ENCODE measurements at places on chromosomes 16 and 17. TPM values are rescaled to one million over a fixed set of nuclear protein-coding genes. Genes with fewer than 3 reads are reported as not detected.

GRCh38 chr16:17078931-17079631 lies 391.7 kb downstream of the XYLT1 start:
- no peak for DNase-seq

- peak; percentile 94 for DNase-seq
These were observed 18.6 kb downstream of the FLOT2 start for GRCh38 chr17:28878981-28879380.

Gene KRTAP4-4
- not detected for total RNA-seq

Gene OR4D1
- total RNA-seq, result 0.22 TPM

DNA sequence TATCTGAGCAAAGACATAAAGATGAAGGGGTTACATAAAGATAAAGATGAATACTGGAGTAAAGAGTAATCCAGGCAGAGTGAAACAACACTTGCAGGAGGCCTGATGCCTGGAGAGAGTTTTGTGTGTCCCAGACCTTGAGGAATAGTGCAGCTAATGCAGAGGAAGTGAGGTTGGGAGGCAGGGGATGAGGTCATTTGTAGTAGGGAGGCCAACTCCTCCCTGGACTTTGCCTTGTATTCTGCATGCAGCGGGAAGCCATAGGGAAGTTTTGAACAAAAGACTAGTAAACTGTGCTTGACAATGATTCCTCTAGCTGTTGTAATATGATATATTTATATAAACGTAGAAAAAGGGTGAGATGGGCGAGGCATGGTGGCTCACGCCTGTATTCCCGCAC lies 356.6 kb downstream of the KCNJ2 start:
- no peak for DNase-seq

- DNase-seq, result no peak
These were observed 221.8 kb upstream of the CDH5 start for GRCh38 chr16:66144641-66145040.

Gene CCL14
- not detected for total RNA-seq

Gene SPIRE2
- 8.2 TPM for total RNA-seq

Gene CSH1
- 0.30 TPM for total RNA-seq

Gene TNFRSF17
- not detected for total RNA-seq

DNA sequence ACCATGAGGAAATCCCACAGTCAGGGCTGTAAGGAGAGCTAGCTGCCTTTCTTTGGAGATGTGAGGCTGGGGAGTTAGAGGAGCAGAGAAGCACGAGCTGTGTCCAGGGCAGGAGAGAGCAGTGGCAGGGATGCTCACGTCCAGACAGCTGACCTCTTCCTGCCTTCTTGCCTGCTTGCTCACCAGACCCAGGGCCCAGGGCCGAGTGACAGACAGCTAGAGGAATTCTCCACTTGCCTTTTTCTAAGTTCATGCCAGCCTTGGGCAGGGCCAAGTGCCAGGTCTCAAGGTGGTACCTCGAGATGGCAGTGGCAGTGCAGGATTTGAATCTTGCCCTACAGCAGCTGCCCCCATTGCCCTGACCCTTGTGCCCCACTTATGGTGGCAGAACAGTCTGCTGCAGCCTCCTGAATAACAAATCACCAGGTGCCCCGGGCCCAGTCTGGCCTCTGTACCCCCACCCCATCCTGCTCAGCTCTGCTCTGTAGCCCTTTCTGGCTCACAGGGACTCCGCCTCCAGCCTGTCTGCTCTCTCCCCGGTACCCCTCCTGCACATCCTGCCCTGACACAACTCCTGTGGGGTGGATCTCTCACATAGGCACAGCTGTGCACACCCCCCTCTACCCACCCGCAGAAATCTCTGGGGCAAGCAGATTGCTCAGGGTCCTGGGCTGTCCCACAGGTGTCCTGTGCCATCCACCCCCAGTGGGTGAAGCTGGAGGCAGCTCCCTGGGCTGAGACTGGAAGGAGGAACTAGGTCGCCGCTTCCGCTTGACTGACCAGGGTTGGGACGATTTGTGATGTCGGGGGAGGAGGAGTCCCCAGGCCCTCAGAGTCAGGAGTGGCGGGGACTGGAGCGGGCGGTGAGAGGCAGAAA lies 25.9 kb downstream of the GRIN2C start:
- no peak for DNase-seq

Gene ABCA9
- total RNA-seq, result not detected

GRCh38 chr16:65125322-65125721 lies 3.5 kb upstream of the CDH11 start:
- no peak for DNase-seq

- no peak for DNase-seq
These were observed 30.4 kb upstream of the DHX8 start for GRCh38 chr17:43453331-43453812.

Gene ZNF821
- total RNA-seq, result 16.8 TPM

GRCh38 chr16:5450409-5451104 lies 353.0 kb upstream of the EEF2KMT start:
- DNase-seq, result peak; percentile 51

DNA sequence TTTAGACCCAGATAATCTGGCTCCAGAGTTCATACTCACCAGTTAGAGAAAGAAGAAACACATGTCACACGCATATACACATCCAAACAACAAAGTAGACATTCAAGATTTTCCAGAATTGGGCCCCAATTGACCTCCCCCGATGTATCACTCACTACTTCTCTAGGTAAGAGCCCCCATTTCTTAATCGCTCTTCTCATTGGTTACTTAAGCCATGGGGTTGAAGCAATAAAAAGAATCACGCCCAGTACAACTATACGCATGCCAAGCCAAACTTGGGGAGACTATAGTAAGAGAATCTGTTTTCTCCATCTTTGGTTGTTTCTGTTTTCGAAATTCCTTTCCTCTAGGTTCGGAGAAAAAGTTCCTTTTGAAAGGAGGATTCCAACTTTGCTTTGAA lies 565 bp downstream of the DDX52 start:
- peak; percentile 23 for DNase-seq

- DNase-seq, result no peak
These were observed 11.0 kb upstream of the CAPNS2 start for GRCh38 chr16:55555436-55555835.

GRCh38 chr16:84914273-84914672 lies 94.5 kb downstream of the CRISPLD2 start:
- DNase-seq, result no peak

Gene UBE2I
- 80.2 TPM for total RNA-seq

Gene CACNG1
- total RNA-seq, result not detected

- peak; percentile 33 for DNase-seq
These were observed 622 bp downstream of the TOM1L2 start for GRCh38 chr17:17971431-17972125.

DNA sequence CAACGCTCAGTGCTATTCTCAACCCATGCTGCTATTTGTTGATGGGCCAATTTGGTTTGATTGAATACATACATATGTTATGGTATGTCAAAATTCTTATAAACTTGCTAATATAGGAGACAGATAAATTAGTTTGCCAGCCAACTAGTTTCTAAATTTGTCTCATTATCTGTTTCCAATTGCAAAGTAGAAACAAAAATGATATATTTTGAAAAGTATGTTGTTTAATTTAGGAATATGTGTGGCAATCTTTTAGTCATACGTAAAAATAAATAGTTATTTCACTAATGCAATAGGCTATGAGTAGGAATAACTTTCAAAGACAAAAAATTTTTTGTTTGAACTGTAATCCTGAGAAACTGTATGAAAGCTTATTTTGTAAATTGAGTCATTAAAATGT lies 210.6 kb upstream of the KCNJ16 start:
- no peak for DNase-seq

DNA sequence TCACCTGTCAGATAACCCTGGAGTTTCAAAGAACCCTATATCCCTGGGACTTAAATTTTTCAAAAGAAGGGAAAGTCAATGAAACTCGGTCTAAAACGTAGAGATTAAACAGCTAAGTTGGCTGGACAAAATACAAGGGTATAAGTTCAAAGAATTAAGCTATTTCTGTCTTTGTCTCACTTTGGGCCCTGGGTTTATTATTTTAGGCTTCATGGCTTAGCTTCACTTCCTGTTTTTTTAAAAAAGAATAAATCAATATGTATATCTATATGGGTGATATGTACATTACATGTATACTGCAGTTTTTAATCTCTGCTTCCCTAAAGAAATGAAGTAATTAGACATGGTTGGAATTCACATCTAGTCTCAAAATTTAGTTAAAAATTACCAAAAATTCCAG lies 132.3 kb downstream of the TRIM37 start:
- DNase-seq, result no peak

Gene MYH8
- total RNA-seq, result not detected

DNA sequence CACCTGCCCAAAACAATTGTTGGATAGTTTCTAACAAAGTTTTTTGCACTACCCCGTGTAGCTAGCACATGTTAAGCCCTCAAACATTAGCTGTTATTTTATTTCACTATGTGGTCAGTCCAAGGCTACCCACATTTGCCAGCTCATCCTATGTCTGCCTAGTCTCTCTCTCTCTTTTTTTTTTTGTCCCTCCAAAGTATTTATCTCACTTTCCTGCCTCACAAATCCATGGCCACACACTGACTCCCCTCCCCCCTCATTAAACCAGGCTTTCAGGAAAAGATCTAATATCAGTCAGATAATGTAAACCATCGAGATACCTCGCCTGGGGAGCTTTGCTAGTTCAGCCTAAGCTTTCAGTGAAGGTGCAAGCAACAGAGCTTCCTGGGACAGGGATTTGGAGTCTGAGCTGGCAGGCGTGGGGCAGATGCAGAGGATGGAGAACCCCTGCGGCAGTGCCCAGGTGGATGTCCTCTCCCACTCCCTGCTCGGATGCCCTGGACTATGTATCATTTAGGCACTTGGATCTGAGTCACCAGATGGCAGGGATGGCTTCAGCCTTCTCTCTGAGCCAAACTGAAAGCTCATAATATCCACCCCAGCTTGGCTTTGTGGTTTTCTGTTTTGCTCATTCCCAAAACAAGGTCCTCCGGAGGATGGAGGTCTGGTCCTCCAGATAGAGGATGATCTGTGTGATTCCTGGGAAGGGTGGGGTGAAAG lies 73.7 kb upstream of the FOXF1 start:
- no peak for DNase-seq

DNA sequence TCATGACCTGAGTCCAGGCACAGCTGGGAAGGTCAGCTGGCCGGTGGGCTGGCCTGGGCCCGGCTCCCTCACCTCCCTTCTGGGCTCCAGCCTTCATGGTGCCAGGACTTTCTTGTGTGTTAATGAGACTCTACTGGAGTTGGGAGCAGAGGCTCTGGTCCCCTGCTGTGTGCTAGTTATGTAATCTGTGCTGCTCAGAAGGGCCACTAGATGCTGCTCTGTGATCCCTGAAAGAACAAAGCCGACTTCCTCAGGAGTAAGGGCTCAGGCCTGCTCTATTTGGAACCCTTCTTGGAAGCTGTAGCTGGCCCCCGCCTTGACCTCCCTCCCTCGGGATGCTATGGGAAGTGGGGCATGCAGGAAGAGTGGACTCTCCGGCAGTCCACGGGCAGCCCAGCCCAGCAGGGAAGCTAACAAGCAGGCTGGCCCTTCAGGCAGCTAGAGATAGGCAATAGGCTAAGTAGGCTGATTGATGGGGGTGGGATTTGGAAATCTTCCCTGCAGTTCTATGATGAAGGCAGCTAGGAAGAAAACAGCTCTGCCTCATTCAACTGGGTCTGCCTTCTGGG lies 3.3 kb upstream of the CDK5R1 start:
- peak; percentile 91 for DNase-seq

DNA sequence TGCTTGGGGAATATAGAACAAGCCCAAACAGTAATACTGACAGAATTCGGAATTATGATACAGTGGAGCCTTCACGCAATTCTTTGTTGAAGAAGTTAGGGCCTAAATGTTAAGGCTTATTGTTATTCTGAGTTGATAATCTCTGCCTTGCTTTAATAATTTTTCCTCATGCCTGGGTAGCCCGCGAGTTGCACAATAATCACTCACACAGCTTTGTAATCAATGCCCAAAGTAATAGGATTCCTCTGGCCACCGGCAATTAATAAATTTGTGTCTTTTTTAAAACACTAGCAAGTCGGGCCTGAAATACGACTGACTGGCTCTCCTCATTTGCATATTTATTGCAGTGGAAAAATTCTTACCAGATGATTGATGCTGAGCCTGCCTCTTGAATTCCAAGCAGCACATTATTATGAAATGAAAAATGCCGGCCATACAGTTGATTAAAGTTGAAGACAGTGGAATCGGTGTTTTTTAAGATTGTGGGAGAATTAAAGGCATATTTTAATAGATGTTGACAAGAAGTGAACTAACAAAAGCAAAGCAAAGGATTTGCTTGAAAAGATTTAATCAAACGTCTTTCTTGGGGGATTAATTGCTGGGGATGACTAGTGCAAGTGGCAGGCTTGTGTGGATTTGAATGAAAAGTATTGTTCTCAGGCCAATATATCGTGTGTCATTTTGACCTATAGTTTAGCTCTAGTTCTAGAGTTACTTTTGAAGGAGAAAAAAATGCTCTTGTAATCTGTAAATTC lies 30.2 kb downstream of the AATF start:
- DNase-seq, result no peak

Gene BOLA2
- total RNA-seq, result 32.6 TPM

Gene TMEM235
- not detected for total RNA-seq

Gene PNMT
- total RNA-seq, result 4.0 TPM

Gene LITAFD
- total RNA-seq, result not detected

Gene CRYBA1
- total RNA-seq, result not detected

DNA sequence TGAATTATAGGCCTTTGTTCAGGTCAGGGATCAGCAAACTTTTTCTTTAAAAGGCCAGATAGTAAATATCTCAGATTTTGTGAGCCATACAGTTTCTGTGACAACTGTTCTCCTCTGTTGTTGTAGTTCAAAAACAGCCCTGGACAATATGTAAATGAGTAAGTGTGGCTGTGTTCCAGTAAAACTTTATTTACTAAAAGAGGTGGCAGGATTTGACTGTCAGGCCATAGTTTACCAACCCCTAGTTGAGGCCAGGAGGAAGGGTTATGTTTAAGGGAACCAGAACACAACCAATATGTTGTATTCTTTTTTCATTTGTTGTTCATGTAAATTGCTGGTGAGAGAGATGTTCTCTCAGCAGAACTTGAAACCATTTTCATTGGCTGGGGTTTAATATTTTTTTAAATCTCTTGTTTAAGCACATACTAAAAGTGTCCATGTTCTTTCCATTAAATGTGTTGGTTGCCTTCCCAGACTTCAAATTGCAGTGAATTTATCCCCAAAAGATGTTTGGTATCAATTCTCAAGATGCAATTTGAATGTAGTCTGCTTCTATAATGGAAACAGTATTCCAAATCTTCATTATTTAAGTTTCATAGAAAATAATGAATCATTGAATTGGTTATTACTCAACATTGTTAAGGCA lies 260.3 kb downstream of the FTO start:
- no peak for DNase-seq

Gene KRT20
- total RNA-seq, result not detected

Gene CES5A
- total RNA-seq, result not detected

- DNase-seq, result no peak
These were observed 373.7 kb downstream of the SNX29 start for GRCh38 chr16:12349936-12350850.

DNA sequence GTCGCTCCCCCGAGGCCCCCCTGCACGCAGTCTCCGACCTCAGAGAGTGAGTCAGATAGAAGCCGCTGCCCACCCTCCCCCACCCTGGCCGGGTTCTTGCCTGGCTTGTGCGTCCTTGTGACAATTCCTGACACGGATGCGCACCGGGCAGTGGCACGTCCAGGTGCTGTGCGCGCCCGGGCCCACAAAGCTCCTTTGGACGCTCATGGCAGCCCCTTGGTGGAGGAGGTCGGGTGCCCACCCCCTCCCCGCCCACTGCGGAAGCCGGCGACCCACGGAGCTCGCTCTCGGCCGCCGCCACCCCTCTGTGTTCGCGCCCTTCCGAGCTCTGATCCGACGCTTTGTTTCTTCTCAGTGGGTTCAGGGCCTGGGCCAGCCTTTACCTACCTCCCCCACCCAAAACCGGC lies 662 bp upstream of the TUBB3 start:
- peak; percentile 84 for DNase-seq

GRCh38 chr17:15261802-15262290 lies 3.3 kb downstream of the PMP22 start:
- peak; percentile 53 for DNase-seq

Gene XAF1
- total RNA-seq, result not detected

- DNase-seq, result peak; percentile 92
These were observed 30.3 kb upstream of the CDC42EP4 start for GRCh38 chr17:73342050-73342522.
